ENCODE measurements at places on chromosomes 4 and X.

DNA sequence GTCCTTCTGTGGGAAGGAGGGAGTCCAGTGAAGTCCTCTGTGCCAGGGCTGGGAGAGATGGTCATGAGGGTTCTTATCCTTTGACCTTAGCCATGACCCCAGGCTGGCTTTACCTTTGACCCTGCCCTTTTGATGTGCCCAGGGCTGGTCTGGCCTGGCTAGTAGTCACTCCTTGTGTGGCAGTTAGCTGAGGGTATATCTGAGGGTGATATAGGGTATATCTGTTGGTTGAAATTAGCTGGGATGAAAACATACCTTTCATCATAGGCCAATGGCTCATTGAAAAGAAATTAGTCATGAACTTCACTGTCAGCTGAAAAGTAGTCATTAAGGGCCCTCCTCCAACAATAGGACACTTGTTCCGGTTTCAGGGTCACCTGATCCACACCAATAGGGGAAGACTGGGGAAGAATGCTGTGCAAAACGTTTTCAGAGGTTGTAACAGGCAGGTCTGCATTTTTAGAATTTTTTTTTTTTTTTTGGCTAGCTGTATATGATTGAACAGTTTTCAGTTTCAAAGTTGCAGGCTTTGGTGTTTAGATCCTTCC lies 74.6 kb upstream of the STOX2 start:
- no peak for DNase-seq

DNA sequence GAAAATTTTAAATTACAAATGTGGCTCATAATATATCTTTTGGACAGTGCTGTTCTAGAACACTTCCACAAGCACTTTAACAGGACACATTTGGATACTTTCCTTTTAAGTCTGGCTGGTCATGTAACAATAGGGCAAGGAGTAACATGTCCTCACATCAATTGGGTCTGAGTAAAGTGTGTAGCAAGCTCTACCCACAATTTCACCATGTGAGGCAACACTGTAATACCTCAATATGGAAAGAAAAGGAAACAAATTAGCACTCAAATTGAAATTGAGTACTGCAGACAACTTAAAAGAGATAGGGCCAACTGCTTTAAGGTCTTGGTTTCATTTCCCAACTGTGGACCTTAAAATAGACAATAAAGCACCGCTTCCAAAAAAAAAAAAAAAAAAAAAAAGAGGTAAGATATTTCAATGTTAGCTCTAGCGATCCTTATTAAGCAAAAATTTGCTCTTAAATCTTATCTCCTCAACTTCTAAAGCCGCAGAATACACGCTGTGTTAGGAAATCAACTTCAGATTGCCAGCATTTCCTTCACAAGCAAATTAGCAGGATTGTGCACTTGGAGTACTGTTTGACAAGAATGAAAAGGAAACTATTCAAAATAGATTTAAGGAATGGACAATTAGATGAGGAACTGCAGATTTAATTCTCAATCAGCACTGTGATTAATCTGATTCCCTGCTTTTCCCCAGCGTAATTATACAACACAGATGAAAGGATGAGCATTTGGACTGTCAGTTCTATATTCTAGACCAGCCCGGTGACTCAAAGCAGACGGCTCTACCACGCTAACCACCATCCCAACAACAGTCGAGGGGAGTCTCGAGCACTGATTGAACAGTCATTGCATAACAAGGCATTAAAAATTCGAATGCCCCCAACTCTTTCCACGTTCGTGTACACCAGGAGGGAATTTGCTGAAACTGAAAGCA lies 1.6 kb downstream of the CASK start:
- no peak for DNase-seq

DNA sequence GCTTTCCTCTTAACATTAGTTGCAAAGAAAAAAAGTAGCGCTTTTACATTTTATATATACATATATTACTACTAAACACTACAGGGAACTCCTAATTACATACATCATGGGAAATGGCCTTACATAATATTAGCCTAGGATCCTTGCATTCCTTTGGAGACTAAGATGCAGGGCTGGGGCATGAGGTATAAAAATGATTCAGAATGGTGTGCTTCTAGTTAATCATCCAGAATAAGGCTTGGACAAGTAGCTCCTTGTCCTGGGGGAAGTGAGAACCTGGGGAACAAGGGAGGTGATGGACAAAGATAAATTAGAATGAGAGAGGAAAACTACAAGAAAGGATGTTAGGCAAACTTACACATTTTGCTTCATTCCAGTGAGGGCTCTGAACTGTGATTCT lies 3.0 kb upstream of the GUCY2F start:
- no peak for DNase-seq

GRCh38 chr4:36332023-36332781 lies 50.8 kb downstream of the DTHD1 start:
- DNase-seq, result no peak

- no peak for DNase-seq
Measured at GRCh38 chr4:110625576-110626257, 2.8 kb upstream of the PITX2 start.

GRCh38 chrX:5726224-5726623 lies 502.4 kb downstream of the NLGN4X start:
- no peak for DNase-seq

DNA sequence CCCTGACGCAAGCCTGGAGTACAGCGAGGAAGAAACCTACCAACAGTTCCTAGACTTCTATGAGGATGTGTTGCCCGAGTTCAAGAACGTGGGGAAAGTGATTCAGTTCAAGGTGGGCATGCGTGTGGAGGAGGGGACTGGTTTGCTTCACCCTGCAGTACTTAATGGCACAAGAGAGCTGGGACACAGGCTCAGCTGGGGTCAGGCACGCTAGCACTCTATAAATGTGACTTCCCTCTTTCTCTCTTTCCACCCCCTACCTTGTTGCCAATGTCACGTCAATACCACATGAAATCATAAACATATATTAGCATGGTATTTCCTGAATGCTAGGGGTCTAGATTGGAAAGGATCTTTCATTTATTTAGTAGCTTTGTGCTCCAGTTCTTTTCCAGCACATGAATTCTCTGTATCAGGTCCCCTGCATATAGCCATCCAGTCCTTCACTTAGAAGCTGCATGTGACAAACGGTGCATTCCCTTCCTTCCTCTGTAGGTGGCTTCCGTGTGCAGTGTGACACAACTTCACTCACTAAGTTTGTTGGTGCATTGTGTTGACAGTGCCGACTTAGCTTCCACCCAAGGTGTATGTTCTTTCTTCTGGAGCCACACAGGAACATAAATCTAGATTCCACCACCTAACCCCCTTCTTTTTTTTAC lies 25.6 kb downstream of the ZRSR2 start:
- DNase-seq, result no peak

DNA sequence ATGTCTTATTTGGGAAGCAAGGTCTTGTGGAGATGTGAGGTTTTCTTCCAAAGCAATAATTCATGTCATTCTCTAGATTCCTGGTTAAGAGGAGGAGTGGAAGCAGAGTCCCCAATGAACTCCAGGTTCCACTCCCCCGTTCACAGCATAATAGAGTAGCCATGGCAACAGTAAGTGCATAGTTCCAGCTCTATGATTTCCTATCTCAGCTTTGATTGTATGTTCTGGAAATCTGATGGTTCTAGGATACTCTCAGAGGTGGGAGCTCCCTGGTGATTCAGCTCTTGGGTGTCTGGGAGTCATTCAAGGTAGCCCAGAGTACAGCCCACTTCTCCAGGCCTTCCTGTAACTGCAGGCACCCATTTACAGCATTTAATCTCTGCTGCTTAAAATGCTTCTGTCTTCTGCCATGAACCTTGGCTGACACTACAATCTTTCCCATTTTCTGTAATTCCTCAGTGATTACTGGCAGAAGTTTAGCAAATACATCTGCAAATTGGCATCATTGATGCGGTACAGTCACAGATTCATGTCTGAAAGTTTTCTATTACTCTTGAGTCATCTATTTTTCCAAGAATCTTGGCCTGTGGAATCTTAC lies 242.0 kb downstream of the MAPK10 start:
- no peak for DNase-seq
